Right renal pelvis (tissue), 4 donors: ENCODE measurements at places on chromosomes 11 and 22. TPM values are rescaled to one million over a fixed set of nuclear protein-coding genes. Genes with fewer than 3 reads are reported as not detected.

The MPPED1 gene
- polyA plus RNA-seq, result 0.89 TPM

- no peak for DNase-seq
Observed at GRCh38 chr11:16977136-16977993, 36.8 kb downstream of the PLEKHA7 start.

- DNase-seq, result no peak
Observed at GRCh38 chr22:20036535-20037392, 15.9 kb downstream of the TANGO2 start.

- DNase-seq, result no peak
Observed at GRCh38 chr22:32712644-32713355, 88.7 kb upstream of the TIMP3 start.

- no peak for DNase-seq
Observed at GRCh38 chr11:15119352-15119751, 4.6 kb downstream of the INSC start.

GRCh38 chr11:56885177-56885576 is 103.5 kb upstream of the OR5AK2 start:
- DNase-seq, result no peak
